ENCODE measurements at places on chromosomes 16 and 17. TPM values are rescaled to one million over a fixed set of nuclear protein-coding genes. Genes with fewer than 3 reads are reported as not detected.

Gene AOC3
- total RNA-seq: not detected

Gene DPEP2
- not detected for total RNA-seq

Gene AIPL1
- not detected for total RNA-seq

Gene ADCY9
- total RNA-seq: 6.9 TPM

Gene NPTX1
- total RNA-seq: 4.6 TPM

Gene PALB2
- 11.4 TPM for total RNA-seq

Gene SEZ6
- total RNA-seq: not detected

Gene C16orf95
- total RNA-seq: 23.2 TPM

Gene TBC1D26
- not detected for total RNA-seq

Gene SOX8
- not detected for total RNA-seq

Gene CLEC18B
- total RNA-seq: not detected

Gene GPRC5C
- total RNA-seq: 154 TPM

Gene CETP
- total RNA-seq: 4.8 TPM

Gene SUZ12
- 24.4 TPM for total RNA-seq

Gene MCRIP2
- 21.3 TPM for total RNA-seq

Gene WNT3
- 0.96 TPM for total RNA-seq

Gene THRA
- total RNA-seq: 20.0 TPM

Gene SEZ6L2
- total RNA-seq: 4.9 TPM

Gene C16orf74
- total RNA-seq: 6.2 TPM

Gene PRKAR1A
- total RNA-seq: 208 TPM

Gene SLC12A3
- not detected for total RNA-seq

Gene SLFN13
- total RNA-seq: 0.84 TPM

Gene SULT1A4
- total RNA-seq: 2.9 TPM

Gene HEXD
- 3.0 TPM for total RNA-seq

Gene LITAF
- total RNA-seq: 26.5 TPM
